SK-MEL-5 (cell line): ENCODE measurements at places on chromosomes 2 and 18. TPM values are rescaled to one million over a fixed set of nuclear protein-coding genes. Genes with fewer than 3 reads are reported as not detected.

The SLC4A3 gene
- 2.9 and 4.0 TPM in 2 replicates for total RNA-seq

The GALNT14 gene
- 4.8 and 5.9 TPM in 2 replicates for total RNA-seq

The LIMS4 gene
- 0.16 TPM in 1 of 2 replicates, not detected in the other for total RNA-seq

The BOLL gene
- total RNA-seq: not detected in 2 replicates

DNA sequence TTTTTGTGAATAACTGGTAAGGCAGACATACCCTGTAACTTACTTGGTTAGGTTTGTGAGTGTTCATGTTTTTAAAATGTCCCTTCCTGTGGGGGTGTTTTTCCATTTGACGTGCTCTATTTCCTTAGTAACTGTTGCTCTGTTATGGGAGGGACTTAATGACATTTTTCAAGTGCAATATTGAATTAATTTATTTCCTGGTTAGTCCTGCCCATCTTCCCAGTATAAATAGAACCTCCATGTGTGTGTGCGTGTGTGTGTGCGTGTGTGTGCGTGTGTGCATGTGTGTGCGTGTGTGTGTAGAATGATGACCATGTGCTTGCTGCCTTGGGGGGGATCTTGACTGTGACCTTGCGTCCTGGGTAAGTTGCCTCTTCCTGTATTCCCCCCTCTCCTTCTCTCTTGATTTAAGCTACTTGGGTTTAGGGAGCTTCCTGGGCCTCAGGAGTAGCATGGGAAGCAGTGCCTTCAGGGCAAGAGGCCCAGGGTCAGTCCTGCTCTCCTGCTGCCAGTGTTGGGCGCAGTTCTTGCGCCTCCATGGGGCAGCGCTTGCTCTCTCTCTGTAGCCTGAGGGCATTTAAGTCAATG is 163.9 kb downstream of the LDLRAD4 start:
- DNase-seq: no peak

GRCh38 chr18:79930020-79930642 is 21.3 kb downstream of the SLC66A2 start:
- DNase-seq: no peak

GRCh38 chr2:236366397-236366796 is 102.2 kb upstream of the ASB18 start:
- DNase-seq: no peak
